Kidney epithelial cell (primary cell): ENCODE measurements at places on chromosomes 13 and 19. TPM values are rescaled to one million over a fixed set of nuclear protein-coding genes. Genes with fewer than 3 reads are reported as not detected.

DNA sequence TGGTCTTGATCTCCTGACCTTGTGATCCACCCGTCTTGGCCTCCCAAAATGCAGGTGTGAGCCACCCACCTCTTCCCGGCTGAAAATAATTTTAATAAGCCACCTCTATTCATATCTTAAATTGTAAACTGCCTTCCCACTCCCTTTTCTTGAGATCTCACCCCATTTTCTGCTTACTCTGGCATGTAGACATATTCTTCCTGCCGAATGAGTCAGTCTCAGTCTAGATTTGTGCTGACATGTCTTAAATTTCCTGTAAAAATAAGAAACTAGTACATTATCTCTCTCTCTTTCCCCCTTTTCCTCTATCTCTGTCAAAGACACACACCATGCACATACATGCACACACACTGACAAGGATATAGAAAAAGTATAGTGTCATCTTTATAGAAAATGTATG, 60.9 kb downstream of the THSD1 start:
- DNase-seq: no peak

GRCh38 chr13:58097831-58098230, 466.3 kb downstream of the PCDH17 start:
- DNase-seq: no peak

- DNase-seq: no peak
Observed at GRCh38 chr13:57829496-57829895, 198.0 kb downstream of the PCDH17 start.

TSKS gene
- total RNA-seq: not detected in 2 replicates

DNA sequence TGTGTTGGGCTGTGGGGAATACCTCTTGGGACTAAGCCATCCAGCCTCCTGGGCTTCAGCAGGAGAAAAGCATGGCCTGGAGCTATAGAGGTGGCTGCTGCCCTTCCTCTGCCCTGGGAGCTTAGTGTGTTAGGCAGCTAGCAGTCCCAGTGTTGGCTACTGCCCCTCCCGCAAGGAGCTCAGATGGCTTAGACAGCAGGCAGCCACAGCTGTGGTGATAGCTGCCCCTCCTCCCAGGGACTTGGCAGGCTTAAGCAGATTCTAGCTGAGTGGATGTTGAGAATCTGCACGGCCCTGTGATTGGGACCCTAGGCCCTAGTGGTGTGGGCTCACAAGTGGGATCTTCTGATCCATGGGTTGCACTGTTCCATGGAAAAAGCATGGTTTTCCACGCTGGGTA, 264.5 kb downstream of the TDRD3 start:
- DNase-seq: no peak

GRCh38 chr13:109281903-109282635, 504.3 kb downstream of the IRS2 start:
- DNase-seq: no peak

DNA sequence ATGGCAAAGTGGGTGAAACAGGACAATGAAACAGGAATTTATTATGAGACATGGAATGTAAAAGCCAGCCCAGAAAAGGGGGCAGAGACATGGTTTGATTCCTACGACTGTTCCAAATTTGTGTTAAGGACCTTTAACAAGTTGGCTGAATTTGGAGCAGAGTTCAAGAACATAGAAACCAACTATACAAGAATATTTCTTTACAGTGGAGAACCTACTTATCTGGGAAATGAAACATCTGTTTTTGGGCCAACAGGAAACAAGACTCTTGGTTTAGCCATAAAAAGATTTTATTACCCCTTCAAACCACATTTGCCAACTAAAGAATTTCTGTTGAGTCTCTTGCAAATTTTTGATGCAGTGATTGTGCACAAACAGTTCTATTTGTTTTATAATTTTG, 8.6 kb downstream of the CLN5 start:
- no peak for DNase-seq

DNA sequence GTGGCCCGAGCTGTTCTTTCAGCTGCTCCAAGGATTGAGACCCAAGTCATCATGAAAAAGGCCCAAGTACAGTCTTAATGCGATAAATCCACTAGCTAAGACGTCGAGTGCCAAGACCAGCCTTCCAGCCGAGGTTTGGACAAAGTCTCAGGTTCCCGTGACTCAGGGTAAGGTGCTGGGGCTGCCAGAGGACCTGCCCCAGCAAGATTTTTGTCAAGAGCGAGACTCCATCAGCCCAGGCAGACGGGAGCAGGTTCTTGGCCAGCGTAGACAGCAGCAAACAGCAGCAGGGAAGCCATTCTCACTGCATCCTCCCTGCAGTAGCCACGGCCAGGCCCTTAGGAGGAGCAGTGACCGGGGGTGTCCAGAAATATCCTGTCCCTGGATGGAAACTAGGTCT, 3.4 kb downstream of the FEM1A start:
- DNase-seq: no peak

C19orf85 gene
- not detected in 2 replicates for total RNA-seq

GRCh38 chr13:34322014-34322742, 504.2 kb downstream of the RFC3 start:
- DNase-seq: no peak

DNA sequence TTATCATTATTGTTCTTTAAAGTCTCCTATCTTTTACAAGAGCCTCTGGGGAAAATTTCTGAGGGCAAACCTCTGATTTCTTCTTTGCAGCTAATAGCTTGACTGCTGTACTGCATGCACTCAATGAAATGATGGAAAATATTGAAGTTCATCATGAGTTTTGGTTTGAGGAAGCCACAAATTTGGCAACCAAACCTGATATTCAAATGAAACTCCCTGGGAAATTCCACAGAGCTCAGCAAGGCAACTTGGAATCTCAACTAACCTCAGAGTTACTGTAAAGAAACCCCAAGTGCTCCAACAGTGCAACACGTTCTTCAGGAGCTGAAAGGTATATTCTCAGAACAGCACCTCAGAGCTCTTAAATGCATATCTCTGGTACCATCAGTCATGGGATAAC, 14.2 kb upstream of the RNF6 start:
- DNase-seq: no peak

DNA sequence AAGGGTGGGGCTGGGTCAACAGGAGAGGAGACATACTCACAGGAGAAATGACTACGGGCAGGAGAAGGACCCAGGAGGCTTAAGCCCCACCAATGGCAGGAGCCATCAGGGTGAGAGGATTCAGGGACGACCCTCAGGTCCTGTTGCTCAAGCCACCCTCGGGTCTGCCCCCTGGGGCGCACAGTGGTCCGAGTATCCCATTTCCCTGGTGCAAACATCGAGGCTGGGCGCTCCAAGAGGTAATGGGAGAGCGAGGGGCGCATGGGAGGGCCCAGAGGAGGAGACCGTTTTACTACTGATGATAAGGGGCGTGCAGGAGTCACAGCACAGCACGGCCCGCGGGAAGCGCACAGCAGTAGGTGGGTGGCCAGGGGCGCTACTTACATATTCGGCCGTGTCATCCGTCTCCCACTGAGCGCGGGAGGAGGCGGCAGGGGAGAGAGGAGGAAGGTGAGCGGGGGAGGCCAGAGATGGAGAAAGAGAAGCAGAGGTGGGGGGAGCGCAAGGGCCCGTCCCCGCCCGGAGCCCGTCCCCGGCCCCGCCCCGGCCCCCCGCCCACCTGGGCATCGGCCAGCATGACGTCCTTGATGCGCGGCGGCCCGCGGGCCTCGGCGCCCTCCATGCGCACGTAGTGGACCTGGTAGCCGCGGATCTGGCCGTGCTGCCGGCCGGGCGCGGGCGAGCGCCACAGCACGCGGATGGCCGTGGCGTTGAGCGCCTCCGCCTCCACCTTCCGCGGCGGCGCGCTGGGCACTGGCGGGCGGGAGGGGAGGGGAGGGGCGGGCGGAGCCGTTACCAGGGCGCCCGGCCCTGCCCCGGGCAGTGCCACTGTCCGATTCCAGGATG, 111.5 kb downstream of the PTPRS start:
- DNase-seq: no peak

DNA sequence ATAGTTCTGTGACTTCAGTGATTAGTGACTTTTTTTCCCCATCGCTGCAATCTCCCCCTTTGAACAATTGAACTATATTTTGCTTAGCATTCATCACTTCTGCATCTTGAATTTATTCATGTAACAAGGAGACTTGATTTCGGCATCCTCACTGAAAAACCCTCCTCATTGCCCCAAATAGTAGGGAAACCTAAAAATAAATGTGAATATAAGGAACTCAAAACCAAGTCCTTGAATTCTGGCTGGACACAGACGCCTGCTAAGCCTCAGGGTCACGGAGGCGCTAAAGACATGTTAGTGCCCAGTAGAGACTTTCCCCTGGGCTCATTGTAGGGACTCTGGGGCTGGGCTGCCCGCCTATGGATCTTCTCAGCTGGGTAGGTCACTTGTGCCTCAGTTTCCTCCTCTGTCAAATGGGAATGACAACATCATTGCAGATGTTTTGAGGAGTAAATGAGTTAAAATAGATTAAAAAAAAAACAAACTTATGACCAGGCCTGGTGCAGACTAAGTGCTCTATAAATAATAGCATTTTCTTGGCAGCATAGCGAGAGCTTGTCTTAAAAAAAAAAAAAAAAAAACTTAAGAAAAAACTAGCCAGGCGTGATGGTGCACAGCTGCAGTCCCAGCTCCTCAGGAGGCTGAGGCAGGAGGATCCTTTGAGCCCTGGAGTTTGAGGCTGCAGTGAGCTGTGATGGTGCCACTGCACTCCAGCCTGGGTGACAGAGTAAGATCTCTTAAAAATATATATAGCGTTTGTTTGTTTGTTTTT, 1.8 kb upstream of the ADGRE5 start:
- DNase-seq: no peak

- no peak for DNase-seq
Observed at GRCh38 chr13:34037636-34038540, 219.9 kb downstream of the RFC3 start.

- no peak for DNase-seq
Observed at GRCh38 chr19:41701401-41702075, 6.9 kb upstream of the CEACAM5 start.

WDR62 gene
- total RNA-seq: 1.8 and 2.8 TPM in 2 replicates

URAD gene
- not detected in 2 replicates for total RNA-seq

- DNase-seq: no peak
Observed at GRCh38 chr13:45042539-45042938, 53.2 kb downstream of the GPALPP1 start.

DNA sequence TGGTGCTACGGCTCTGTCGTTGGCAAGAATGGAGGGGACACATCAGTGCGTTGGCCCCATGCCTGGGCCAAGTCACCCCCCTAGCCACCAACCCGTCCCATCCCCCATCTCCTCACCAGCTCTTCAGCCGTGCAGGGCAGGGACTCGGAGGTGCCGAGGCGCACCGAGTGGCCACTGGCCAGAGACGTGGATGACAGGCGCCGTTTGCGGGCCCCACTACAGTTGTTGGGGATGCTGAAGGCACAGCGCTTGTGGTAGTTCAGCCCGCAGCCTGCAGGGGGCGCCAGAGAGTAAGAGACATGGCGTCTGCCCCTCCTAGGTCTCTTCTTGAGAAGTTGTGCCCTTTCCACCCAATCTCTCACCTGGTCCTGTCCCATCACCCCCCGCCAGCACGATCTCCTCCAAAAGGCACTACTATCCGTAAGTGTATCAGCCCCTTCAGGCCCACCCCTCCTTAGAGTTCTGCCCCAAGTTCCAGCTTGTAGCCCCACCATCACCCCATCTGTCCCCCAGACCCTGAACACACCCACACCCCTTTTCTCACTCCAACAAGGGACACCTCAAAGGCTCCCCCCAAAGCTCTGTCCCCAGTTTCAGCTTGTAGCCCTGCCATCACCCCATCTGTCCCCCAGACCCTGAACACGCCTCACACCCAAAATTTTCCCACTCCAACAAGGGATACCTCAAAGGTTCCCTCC, 12.4 kb downstream of the PRKD2 start:
- DNase-seq: no peak

CLIP3 gene
- total RNA-seq: 4.6 and 4.7 TPM in 2 replicates

- no peak for DNase-seq
Observed at GRCh38 chr13:37097076-37097475, 8.4 kb downstream of the CSNK1A1L start.

FGF22 gene
- total RNA-seq: not detected in 2 replicates

- DNase-seq: no peak
Observed at GRCh38 chr13:60417734-60418133, 20.7 kb downstream of the TDRD3 start.

- no peak for DNase-seq
Observed at GRCh38 chr19:18294467-18294864, 13.0 kb upstream of the JUND start.

GPR4 gene
- total RNA-seq: 0.07 TPM in 1 of 2 replicates, not detected in the other

- DNase-seq: no peak
Observed at GRCh38 chr19:39064405-39064804, 19.8 kb upstream of the ACP7 start.

TEX29 gene
- total RNA-seq: not detected in 2 replicates

DNA sequence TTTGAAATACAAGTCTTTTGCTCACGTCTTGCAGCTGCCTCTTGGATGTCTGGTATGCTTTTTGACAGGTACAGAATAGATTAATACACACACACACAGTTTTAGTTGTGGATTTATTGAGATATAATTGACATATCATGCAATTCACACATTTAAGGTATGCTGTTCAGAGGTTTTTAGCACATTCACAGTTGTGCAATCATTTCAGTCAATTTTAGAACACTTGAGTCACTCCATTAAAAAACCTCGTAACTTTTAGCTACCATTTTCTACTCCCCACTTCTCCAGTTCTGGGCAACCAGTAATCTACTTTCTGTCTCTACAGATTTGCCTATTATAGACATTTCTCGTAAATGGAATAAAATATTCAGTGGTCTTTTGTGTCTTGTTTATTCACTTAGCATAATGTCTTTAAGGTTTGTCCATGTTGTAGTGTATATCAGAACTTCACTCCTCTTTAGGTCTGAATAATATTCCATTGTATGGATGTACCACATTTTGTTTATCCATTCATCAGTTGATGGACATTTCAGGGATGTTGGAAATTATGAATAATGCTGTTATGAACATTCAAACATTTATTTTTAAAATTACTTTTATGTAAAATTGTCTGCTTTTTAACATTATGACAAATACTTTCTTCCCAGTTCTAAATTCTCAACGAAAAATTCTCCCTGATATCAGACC, 2.5 kb upstream of the ZMYM2 start:
- DNase-seq: no peak

- no peak for DNase-seq
Observed at GRCh38 chr19:15108145-15108844, 1.1 kb downstream of the SYDE1 start.

NCCRP1 gene
- 6.0 and 6.8 TPM in 2 replicates for total RNA-seq

DNA sequence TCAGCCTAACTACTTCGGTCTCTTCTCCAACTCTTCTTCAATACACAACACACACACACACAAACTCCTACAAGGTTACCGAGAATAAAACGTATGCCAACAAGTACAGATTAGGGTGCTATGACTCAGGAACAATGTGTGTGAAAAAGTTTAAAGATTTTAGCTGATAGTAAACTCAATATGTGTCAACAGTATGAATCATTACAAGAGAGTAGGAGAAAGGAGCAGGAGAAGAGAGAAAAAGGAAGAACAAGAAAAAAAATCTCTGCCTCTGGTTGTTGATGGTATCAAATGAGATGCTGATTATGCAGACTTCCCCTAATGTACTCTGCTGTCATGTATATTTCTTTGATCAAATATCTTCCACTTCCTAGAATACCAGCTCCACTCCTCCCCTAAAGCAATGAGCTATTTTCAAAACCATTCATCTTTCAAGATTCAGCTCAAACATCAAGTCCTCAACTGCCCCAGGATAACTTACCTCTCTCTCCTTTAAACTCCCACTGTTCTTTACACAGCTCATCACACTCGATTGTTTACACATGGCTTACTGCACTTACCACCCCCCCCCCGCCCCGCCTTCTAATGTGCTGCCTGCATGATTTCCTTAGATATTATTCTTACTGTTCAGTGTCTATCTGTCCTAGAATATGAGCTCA, 95.6 kb downstream of the FAM216B start:
- no peak for DNase-seq
